ENCODE measurements at places on chromosomes 12 and 14.
A peak's percentile ranks its signal among the peaks of the same experiment; 100 is the strongest.

DNA sequence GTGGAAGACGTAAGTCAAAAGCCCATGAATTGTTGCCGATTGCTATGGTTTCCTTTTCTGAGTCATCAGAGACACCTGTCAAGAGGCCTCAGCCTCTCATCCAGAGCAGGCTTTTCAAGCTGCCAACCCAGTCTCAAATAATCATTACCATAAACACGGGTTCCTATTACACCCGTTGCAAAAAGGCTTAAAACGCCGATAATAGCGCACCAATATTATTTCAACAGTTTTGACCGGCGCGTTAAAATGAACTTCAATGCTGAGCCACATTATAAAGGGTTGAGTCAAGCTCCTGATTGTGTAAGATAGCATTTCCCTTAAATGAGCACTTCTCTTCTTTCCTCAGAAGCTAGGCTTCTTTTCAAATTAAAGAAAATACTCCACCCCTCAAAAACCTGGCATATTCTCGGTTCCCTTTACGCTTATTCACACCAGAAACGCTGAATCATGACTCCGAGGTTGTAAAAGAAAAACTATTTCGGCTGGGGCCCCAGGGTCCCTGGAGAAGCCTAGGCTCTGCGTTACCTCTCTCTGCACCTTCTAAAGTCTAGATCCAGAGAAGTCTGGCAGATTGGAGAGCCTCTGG lies 1.4 kb downstream of the TMTC1 start:
- DNase-seq = no peak

DNA sequence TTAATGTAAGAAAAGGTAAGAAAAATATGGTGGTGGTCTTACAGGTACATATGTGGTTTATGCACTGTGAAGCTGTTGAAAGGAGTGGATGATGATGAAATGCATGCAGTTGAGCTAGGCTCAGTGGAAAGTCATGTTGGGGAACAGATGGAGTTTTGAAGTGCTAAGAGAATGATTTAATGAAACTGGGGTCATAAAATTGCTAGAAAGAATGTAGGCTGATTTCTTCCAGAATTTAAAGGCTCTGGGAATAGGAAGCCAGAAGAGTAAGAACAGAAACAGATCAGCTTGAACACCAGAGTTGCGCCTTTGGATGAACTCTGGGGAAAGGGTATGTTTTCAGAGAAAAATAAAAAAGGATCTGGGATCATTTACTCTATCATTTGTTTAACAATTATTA lies 146.5 kb downstream of the MON2 start:
- no peak for DNase-seq

DNA sequence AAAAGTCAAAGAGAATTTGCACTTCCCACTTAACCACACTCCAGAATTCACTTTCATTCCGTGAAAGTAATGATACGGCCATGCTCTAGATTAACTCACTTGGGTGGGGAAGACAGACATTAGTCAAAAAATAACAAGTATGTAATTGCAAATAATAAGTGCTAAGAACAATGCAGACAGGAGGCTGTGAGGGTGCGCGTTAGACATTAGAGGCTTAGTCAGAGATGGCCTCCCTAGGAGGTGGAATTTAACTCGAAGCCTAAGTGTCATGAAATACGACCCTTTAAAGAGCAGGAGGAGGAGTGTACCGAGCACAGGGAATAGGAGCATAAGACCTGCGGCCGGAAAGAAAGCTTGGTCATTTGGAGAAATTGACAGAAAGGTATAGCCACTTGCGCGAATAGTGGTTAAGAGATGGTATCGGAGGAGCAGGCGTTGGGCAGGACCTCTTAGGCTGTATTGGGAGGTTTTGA lies 628 bp downstream of the SNRPF start:
- no peak for DNase-seq

DNA sequence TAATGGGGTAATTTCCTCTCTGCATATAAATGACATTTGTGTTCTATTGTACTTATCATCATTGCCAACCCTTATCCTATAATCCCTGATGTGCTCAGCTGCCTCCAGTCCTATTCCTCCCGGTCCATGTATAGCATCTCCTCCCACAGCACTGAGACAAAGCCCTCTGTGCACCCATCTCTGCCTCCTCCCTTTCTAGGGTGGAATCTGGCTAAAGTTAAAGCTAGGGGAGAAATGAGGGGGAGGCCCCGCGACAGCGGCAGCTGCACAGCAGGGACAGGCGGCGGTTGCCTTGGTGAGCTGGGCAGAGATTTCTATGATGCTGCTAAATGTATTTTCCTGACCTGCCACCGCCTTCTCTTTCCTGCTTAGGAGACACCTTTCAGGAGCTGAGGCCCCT lies 12.8 kb upstream of the ZDHHC22 start:
- DNase-seq = no peak

DNA sequence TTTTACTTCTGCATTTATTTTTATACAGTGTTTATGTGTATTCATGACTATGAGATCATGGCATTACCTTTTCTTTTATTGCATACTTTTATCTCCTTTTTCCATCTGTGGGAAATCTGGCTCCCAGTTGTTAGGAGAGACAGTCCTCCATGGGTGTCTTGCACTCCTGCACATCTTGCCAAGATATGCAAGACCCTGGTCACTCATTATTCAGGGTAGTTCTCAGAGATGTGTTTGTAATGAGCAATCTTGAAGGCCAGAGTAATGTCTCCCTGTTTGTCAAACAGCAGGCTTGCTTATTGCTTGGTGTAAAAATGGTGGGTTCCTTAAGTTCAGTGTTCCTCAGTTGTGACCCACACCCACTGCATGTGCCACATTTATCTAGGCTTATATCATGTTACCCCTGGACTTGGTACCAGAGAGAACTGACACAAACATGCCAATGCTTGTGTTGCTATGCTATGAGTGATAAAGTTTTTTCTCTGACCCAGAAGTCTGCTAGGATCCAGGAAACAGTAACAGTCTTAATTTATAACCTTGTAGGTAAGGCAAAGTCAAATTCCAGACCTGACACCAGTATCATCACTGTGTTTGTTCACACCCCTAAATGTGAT lies 36.8 kb downstream of the PPHLN1 start:
- no peak for DNase-seq

GRCh38 chr14:66649498-66649897 lies 141.6 kb downstream of the GPHN start:
- DNase-seq = no peak

DNA sequence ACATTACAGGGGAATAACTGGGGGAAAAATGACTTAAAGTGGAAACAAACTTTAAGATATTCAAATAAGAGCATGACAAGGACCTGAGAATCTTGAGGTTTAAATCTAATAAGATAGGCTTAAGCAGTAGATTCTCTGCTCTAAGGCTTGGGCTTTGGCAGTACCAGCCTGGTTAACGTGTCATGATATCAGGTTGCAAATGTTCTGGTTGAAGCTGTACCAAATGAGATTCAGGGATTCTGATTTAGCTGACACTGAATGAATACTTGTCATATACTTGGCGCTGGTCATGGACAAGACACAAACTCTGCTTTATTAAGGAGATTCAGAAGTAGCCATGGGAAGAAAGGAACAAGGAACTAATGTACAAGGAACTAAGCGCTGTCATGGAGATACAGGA lies 6.1 kb downstream of the TCP11L2 start:
- DNase-seq = no peak

DNA sequence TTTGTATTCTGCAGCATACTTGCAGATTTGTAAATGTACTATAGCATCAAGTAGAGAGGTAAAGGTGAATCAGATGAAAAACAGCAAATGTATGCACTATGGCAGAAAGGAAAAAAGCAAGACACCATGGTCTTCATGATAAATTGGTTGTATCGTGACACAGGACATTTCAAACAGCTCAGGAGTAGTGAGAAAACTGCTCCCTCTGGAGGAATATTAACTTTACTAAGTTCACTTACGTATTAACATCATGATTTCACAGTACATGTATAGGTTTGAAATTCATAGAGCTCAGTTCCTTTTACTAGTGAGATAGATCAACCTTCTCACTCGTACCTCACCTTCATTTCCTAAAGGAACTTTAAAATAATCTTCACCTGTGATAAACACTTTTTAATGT lies 6.5 kb downstream of the MBIP start:
- DNase-seq = no peak

- no peak for DNase-seq
These were observed 1110.3 kb downstream of the FLRT2 start for GRCh38 chr14:86640288-86640687.

GRCh38 chr12:78167510-78167909 lies 336.8 kb downstream of the NAV3 start:
- DNase-seq = no peak

DNA sequence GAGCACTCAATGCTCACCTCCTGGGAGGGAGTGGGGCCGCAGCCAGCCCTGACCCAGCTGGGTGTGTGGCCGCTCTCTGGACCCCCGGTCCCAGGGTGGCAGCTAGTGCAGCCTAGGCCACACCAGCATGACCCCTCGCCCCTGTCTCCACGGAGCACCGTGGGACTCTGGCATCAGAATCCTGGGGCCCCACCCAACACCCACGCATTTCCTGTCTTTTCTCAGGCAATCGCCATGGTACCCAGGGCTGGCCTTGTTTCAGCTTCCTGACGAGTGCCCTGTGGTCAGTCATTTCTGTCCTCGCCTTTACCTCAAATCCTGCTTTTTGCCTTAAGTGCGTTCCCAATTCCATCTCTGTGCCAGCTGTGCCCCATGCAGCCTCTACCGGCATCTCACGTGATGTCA lies 15.9 kb downstream of the PACS2 start:
- no peak for DNase-seq

- DNase-seq = no peak
These were observed 122.5 kb downstream of the PHLDA1 start for GRCh38 chr12:75908961-75909605.

DNA sequence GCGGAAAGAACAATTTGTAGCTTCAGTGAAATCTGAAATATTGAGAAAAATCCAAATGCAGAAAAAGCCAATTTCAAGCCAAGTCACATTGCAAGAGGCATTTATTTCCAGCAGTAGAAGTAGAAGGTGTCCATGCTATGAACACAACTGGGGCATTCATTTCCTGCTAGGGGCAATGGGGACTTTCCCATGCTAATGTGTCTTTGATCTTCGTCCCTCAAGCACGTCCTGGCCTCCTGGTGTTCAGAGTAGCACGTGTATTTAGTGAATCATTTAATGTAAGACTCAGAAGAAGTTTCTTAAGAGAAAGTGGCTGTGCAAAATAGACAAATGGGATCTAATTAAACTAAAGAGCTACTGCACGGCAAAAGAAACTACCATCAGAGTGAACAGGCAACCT lies 267.9 kb downstream of the TMEM132C start:
- DNase-seq = no peak

DNA sequence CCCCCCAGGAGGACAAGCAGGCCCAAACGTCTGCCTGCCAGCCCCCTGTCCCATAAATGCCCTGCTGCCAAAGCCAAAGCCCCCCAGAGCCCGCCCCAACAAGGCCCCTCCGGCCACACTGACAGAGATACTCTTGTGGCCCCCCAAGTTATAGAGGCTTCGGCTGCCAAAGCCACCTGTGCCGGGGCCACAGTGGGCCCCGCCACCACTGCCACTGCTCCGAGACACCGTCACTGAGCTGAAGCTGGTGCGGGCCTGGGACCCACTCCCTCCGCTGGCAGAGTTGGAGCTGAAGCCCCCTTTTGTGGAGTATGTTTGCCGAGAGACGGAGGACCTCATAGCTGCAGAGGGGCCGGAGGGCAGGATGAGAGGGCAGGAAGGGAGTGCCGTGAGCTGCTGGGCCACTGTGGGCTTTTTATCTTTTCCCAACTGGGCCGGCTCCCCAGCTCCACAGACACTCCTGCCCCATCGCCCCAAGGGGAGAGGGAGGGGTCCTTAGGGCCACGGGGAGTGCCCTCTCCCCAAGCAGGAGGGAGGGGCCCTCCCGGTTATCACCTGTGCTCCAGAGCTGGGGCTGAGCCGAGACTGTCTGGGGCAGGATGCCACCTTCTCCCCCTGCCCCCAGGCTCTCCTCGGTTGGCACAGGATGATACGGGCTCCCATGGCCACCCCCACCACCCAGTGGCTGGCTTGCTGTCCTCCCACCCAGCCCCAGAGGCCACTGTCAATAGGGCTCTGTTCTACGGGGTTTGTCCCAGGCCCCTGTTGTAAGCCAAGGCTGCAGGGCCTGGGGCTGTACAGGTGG lies at the start of gene KRT79:
Gene KRT79 (minus strand): TSS at position 390 of the 805 bp plus-strand sequence. CDS start 51 bp downstream, at position 339.
- DNase-seq = no peak

- no peak for DNase-seq
These were observed 18.2 kb downstream of the RDH12 start for GRCh38 chr14:67719866-67720265.

GRCh38 chr12:93950311-93950710 lies 198.1 kb upstream of the PLXNC1 start:
- DNase-seq = no peak

DNA sequence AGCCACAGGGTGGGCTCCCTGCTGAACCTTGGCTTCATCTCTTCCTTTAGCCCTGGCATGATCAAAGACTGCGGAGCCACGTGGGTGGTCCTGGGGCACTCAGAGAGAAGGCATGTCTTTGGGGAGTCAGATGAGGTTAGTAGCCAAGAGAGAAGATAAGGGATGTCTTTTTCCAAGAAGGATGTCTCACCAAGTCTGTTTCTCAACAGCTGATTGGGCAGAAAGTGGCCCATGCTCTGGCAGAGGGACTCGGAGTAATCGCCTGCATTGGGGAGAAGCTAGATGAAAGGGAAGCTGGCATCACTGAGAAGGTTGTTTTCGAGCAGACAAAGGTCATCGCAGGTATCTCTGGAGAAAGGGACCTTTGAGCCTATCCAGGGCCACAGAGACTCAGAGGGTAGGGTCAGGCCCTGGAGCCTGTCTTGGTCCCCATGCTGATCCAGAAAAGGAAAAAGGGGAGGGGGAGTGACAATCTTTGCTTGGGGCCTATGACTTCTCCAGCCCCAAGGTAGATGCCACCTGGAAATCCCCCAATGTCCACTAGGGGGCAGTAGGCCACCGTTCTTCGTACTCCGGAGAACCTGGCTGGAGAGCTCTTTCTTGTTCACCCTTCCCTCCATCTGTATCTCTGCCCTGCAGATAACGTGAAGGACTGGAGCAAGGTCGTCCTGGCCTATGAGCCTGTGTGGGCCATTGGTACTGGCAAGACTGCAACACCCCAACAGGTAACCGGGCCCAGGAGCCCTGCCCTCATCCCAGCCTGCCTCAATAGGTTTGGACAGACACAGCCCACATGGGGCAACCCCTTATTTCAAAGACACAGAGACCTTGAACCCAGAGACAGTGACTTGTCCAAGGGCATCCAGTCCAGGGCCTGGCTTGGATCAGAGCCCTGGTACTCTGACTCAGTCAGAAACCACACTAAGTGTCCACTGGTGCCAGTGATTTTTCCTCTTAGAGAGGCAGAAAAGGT lies 2.0 kb downstream of the TPI1 start:
- peak; percentile 60 for DNase-seq

Data from T-helper 22 cell (primary cell).